ENCODE measurements at places on chromosomes 12 and 14. TPM values are rescaled to one million over a fixed set of nuclear protein-coding genes. Genes with fewer than 3 reads are reported as not detected.

GRCh38 chr12:114477989-114478395 is 72.0 kb upstream of the TBX5 start:
- H3K27me3 ChIP-seq = peaks cover 6% of the 10 kb centered on the region
- no peaks in the 10 kb centered on the region for H3K4me1 ChIP-seq
- no peak for DNase-seq
- no peak overlapping the region for H3K4me3 ChIP-seq
- no peaks in the 10 kb centered on the region for H3K36me3 ChIP-seq
- H3K27ac ChIP-seq = no peak overlapping the region

Gene SRGAP1
- 6.2 TPM for total RNA-seq

Gene CPNE6
- not detected for total RNA-seq

DNA sequence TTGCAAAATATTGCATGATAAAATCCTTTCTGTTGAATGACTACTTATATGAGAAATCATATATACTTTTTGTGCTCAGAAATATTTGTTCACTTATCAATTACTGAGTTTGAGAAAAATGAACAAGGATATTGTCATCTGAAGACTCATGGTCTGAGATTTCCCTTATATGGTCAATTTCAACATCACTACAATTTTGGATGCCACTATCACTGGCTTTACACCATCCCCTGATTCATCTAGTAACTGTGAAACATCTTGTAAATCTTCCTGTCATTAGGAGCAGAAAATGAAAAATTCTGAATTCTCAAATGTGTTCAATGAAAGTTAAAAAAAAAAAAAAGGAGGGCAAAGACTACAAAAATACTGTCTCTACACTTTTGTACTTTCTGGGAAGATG is 21.8 kb upstream of the GXYLT1 start:
- no peak overlapping the region for H3K27ac ChIP-seq
- no peak for DNase-seq
- no peaks in the 10 kb centered on the region for H3K4me1 ChIP-seq
- H3K4me3 ChIP-seq = no peak overlapping the region
- no peaks in the 10 kb centered on the region for H3K36me3 ChIP-seq

- H3K36me3 ChIP-seq = no peaks in the 10 kb centered on the region
- no peaks in the 10 kb centered on the region for H3K4me1 ChIP-seq
- H3K27me3 ChIP-seq = peaks cover 6% of the 10 kb centered on the region
- DNase-seq = peak; percentile 41
- H3K27ac ChIP-seq = no peak overlapping the region
These were observed 172.2 kb upstream of the GZMB start for GRCh38 chr14:24806061-24806678.

Gene CAPS2
- total RNA-seq = 1.1 TPM

Gene TNS2
- 13.3 TPM for total RNA-seq

Gene LPAR5
- not detected for total RNA-seq

Gene NR4A1
- 9.2 TPM for total RNA-seq

Gene DYRK2
- total RNA-seq = 51.6 TPM

Gene SLC7A8
- total RNA-seq = 0.04 TPM

Gene WASHC3
- total RNA-seq = 33.7 TPM

Gene PXMP2
- total RNA-seq = 86.7 TPM

Gene ZNF219
- 5.9 TPM for total RNA-seq

GRCh38 chr14:55512421-55512820 is 67.6 kb upstream of the KTN1 start:
- no peaks in the 10 kb centered on the region for H3K36me3 ChIP-seq
- H3K27me3 ChIP-seq = no peaks in the 10 kb centered on the region
- H3K4me1 ChIP-seq = no peaks in the 10 kb centered on the region
- H3K4me3 ChIP-seq = no peak overlapping the region

Gene NOP9
- 33.0 TPM for total RNA-seq

Gene P2RX2
- not detected for total RNA-seq

DNA sequence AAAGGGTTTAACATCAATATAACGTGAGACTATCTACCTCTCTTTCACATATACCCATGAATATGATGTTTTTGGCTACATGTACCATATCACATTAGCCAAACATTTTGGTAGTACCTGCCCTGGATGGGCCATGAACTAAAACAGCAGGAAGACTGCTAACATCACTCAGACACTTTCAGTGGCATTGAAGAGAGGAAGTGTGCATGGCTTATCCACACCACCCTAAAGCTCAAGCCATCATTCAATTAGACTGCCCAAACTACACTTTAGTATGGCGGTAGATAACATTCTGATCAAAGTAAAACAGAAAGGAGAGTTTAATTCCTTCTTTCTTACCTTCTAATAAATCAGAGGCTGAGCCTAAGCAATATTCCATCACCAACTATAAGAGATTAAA is 103.0 kb downstream of the PEBP1 start:
- no peaks in the 10 kb centered on the region for H3K27me3 ChIP-seq
- no peak for DNase-seq
- no peaks in the 10 kb centered on the region for H3K36me3 ChIP-seq
- no peak overlapping the region for H3K27ac ChIP-seq
- no peaks in the 10 kb centered on the region for H3K4me1 ChIP-seq

- no peaks in the 10 kb centered on the region for H3K27me3 ChIP-seq
- no peaks in the 10 kb centered on the region for H3K36me3 ChIP-seq
- no peak overlapping the region for H3K4me3 ChIP-seq
- H3K27ac ChIP-seq = no peak overlapping the region
- no peaks in the 10 kb centered on the region for H3K4me1 ChIP-seq
These were observed 9.0 kb downstream of the TRHDE start for GRCh38 chr12:72281126-72281525.

DNA sequence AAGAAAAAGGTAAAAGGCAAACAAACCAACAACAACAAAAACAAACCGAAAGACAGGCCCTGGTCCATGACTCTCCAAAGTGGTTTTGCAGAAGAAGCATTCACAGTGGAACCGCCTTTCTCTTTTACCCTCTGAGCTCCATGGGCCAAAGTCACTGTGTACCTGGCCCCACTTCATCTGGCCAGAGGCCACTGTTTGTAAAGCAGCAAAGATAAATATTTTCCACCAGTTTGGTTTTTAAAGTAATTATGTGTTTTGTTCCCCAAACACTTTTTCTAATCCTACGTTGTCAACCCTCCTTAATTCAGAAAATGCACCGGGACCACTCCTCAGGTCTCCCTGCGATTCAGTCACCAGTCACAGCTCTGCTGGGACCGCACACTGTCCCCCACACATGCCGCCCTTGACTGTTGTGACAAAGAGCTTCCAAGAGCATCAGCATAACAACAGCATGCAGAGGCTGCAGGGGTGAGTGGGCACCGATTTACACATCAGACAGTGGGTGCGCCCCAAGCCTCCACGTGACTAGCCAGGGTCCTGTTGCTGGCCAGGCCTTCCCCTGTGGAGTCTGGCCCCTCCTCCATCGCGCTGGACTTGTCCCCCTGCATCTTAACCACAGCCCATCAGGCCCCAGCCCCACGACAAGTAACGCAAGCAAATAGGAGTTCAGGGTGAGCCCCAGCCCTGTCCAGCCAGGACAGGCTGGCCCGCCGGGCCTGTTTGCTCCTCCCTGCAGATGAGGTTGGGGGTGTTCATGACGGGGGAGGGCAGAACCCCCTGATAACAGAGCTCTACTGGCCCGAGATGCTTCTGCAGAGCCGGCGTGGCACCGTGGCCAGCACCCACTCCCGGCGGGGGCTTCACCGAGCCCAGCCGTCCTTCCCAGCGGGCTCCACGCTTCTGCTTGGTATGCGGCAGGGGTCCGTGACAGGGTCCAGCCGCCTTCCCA is 65.2 kb upstream of the DIO3 start:
- H3K27me3 ChIP-seq = no peaks in the 10 kb centered on the region
- H3K4me1 ChIP-seq = no peaks in the 10 kb centered on the region
- no peaks in the 10 kb centered on the region for H3K36me3 ChIP-seq
- DNase-seq = no peak
- H3K4me3 ChIP-seq = no peak overlapping the region

Gene RDH12
- total RNA-seq = not detected

- H3K36me3 ChIP-seq = no peaks in the 10 kb centered on the region
- no peak overlapping the region for H3K27ac ChIP-seq
- H3K4me1 ChIP-seq = no peaks in the 10 kb centered on the region
- H3K27me3 ChIP-seq = no peaks in the 10 kb centered on the region
These were observed 33.3 kb upstream of the UBC start for GRCh38 chr12:124947561-124948398.

Gene CELA1
- total RNA-seq = not detected

Gene EFS
- 26.4 TPM for total RNA-seq

DNA sequence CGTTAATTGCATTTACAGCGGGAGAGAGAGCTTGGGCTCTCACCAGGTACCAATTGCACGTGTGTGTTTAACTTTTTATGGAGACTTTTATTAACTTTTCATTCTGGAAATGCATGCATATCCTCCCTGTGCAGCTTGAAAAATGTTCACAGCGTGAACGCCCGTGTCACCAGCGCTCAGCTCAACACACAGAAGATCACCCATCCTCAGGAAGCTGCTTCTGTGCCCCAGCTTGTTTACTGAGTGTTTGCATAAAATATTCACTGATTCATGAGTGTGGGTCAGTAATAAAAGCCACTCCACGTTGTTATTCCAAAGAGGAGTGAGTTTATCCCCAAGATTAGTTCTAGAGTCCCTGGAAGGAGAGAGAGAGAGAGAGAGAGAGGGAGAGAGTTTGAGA is 75.5 kb upstream of the FZD10 start:
- no peaks in the 10 kb centered on the region for H3K36me3 ChIP-seq
- DNase-seq = no peak
- H3K4me3 ChIP-seq = no peak overlapping the region

GRCh38 chr12:67740711-67741110 is 92.2 kb downstream of the DYRK2 start:
- peaks cover 6% of the 10 kb centered on the region for H3K4me1 ChIP-seq
- no peaks in the 10 kb centered on the region for H3K27me3 ChIP-seq
- H3K36me3 ChIP-seq = no peaks in the 10 kb centered on the region
- no peak overlapping the region for H3K27ac ChIP-seq
- no peak for DNase-seq
- H3K4me3 ChIP-seq = no peak overlapping the region

- no peak overlapping the region for H3K27ac ChIP-seq
- no peaks in the 10 kb centered on the region for H3K36me3 ChIP-seq
- no peaks in the 10 kb centered on the region for H3K4me1 ChIP-seq
- DNase-seq = no peak
- H3K27me3 ChIP-seq = no peaks in the 10 kb centered on the region
These were observed 39.9 kb upstream of the FZD10 start for GRCh38 chr12:130122356-130122755.

DNA sequence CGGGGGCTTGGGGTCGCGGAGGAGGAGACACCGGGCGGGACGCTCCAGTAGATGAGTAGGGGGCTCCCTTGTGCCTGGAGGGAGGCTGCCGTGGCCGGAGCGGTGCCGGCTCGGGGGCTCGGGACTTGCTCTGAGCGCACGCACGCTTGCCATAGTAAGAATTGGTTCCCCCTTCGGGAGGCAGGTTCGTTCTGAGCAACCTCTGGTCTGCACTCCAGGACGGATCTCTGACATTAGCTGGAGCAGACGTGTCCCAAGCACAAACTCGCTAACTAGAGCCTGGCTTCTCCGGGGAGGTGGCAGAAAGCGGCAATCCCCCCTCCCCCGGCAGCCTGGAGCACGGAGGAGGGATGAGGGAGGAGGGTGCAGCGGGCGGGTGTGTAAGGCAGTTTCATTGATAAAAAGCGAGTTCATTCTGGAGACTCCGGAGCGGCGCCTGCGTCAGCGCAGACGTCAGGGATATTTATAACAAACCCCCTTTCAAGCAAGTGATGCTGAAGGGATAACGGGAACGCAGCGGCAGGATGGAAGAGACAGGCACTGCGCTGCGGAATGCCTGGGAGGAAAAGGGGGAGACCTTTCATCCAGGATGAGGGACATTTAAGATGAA is 630 bp downstream of the FOS start:
- H3K36me3 ChIP-seq = no peaks in the 10 kb centered on the region
- H3K27me3 ChIP-seq = no peaks in the 10 kb centered on the region
- peak overlapping the region; percentile 98 for H3K27ac ChIP-seq
- DNase-seq = peak; percentile 36
- H3K4me3 ChIP-seq = peak overlapping the region; percentile 65

Gene SLC8A3
- total RNA-seq = 17.2 TPM

Gene DTX1
- total RNA-seq = not detected

DNA sequence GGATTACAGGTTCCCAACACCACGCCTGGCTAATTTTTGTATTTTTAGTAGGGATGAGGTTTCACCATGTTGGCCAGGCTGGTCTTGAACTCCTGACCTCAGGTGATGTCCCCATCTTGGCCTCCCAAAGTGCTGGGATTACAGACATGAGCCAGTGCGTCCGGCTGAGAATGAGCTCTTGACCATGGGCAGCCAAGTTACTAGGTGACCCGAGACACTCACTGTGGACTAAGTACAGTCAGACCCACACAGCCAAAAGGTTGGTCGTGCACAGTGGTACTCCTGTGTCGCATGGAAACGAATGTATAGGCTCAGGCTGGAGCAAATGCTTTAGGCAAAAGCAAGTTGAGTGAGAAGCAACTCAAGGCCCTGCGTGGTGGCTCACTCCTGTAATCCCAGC is 21.0 kb downstream of the DLK1 start:
- H3K27me3 ChIP-seq = no peaks in the 10 kb centered on the region
- peaks cover 7% of the 10 kb centered on the region for H3K4me1 ChIP-seq
- no peaks in the 10 kb centered on the region for H3K36me3 ChIP-seq
- no peak overlapping the region for H3K27ac ChIP-seq

GRCh38 chr12:27907766-27908165 is 64.8 kb downstream of the PTHLH start:
- H3K4me3 ChIP-seq = no peak overlapping the region
- H3K27me3 ChIP-seq = no peaks in the 10 kb centered on the region
- no peaks in the 10 kb centered on the region for H3K36me3 ChIP-seq
- H3K4me1 ChIP-seq = no peaks in the 10 kb centered on the region
- DNase-seq = no peak
- no peak overlapping the region for H3K27ac ChIP-seq

- peaks cover 14% of the 10 kb centered on the region for H3K27me3 ChIP-seq
- H3K4me1 ChIP-seq = peaks cover 7% of the 10 kb centered on the region
- no peak overlapping the region for H3K27ac ChIP-seq
- H3K36me3 ChIP-seq = no peaks in the 10 kb centered on the region
These were observed 183.4 kb downstream of the KIF26A start for GRCh38 chr14:104321802-104322130.

GRCh38 chr14:59333668-59334067 is 131.5 kb downstream of the GPR135 start:
- H3K4me1 ChIP-seq = no peaks in the 10 kb centered on the region
- H3K36me3 ChIP-seq = no peaks in the 10 kb centered on the region
- H3K4me3 ChIP-seq = no peak overlapping the region
- H3K27ac ChIP-seq = no peak overlapping the region
- DNase-seq = no peak

GRCh38 chr12:92047393-92047826 is 98.2 kb downstream of the BTG1 start:
- no peaks in the 10 kb centered on the region for H3K27me3 ChIP-seq
- H3K4me3 ChIP-seq = no peak overlapping the region
- no peaks in the 10 kb centered on the region for H3K36me3 ChIP-seq

GRCh38 chr12:8040791-8041190 is 8.3 kb downstream of the FOXJ2 start:
- H3K27me3 ChIP-seq = no peaks in the 10 kb centered on the region
- H3K27ac ChIP-seq = no peak overlapping the region
- H3K4me1 ChIP-seq = peaks cover 9% of the 10 kb centered on the region
- DNase-seq = no peak
- H3K4me3 ChIP-seq = no peak overlapping the region

Data from SJCRH30 (cell line).